HuH-7 (cell line): ENCODE measurements at places on chromosomes 11 and 22.

GRCh38 chr22:22748756-22749155, 104.3 kb downstream of the GGTLC2 start:
- no peak for DNase-seq

DNA sequence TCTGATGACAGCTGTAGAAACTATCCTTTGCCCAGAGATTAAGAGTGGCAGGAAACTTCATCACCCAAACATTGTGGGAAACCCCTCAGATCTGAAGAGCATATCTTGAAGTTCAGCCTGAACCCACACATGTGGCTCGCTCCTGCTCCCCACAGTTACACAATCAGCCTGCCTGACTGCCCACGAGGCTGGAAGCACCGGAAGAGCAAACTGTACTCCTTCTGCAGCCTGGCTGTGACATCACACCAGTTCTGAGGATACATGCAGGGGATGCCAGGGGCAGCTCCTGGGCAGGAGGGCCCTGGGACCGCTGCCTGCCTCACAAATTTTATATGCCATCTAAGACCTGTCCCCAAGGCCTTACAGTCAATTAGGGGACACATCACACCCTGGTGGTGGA, 444.4 kb downstream of the BUD13 start:
- DNase-seq: no peak

- DNase-seq: no peak
Measured at GRCh38 chr11:121757480-121758125, 304.8 kb upstream of the SORL1-AS1 start.

- DNase-seq: peak; percentile 79
Measured at GRCh38 chr22:43060183-43060582, 29.0 kb downstream of the TTLL1 start.

DNA sequence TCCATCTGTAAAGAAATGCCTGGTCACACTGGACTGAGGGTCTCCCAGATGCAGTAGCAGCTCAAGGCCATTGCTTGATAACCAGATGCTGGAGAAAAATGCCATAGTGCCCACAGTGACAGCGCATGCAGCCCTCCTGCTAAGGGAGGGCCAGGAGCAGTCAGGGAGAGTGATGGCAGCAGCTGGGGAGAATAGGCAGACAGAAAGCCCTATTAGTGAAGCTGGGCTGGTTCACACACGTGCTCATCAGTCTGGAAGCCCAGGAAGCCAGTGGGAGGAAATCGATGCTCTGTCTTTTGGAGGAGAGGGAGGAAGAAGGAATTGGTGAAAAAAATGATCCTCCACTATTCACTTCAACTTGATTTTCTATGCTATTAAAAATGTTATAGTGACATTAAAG, 82.9 kb downstream of the OSBP2 start:
- DNase-seq: no peak
